ENCODE measurements at places on chromosomes 16 and 17. TPM values are rescaled to one million over a fixed set of nuclear protein-coding genes. Genes with fewer than 3 reads are reported as not detected.
A peak's percentile ranks its signal among the peaks of the same experiment; 100 is the strongest.

GRCh38 chr16:86245351-86245750, 265.0 kb upstream of the FOXF1 start:
- no peak overlapping the region for H3K4me3 ChIP-seq
- H3K4me1 ChIP-seq: no peaks in the 10 kb centered on the region
- DNase-seq: no peak
- H3K27ac ChIP-seq: no peak overlapping the region
- H3K27me3 ChIP-seq: peaks cover 75% of the 10 kb centered on the region
- H3K36me3 ChIP-seq: no peaks in the 10 kb centered on the region

GRCh38 chr16:81693041-81693743, 85.9 kb upstream of the PLCG2 start:
- H3K27me3 ChIP-seq: no peaks in the 10 kb centered on the region
- no peak overlapping the region for H3K4me3 ChIP-seq
- peaks cover 46% of the 10 kb centered on the region for H3K4me1 ChIP-seq
- DNase-seq: no peak
- peaks cover 15% of the 10 kb centered on the region for H3K36me3 ChIP-seq

TMEM114 gene
- total RNA-seq: not detected

DNA sequence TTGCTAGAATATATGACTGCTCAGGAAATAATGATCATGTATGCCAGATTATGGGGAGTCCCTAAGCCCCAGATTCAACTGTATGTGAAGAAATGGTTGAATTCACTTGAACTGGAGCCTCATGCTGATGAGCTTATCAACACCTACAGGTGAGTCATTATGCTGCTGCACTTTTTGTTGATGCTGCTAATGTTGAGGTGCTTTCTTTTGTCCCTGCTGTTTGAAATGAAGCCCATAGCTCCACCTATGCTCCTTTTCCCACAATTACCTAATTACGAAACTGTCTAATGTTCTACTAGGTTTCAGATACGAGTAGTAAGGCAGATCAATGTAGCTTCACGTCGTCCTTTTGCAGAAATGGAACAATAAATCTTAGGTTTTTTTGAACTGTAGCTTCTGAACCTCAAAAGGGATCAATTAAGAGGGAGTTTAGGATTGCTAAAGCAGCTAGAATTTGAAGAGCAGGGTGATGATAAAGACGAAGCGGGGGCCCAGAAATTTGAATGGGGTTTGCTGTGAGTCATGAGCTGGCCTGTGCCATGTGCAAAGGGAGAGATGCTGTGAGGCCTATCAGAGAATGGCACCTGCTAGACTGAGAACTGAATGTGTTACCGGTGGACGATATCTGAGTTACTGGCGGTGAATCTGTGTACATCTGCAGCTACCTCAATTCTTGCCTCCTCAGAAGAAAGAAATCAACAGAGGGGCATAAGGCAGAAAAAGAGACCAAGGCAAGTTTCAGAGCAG, 6.1 kb upstream of the UQCRC2 start:
- DNase-seq: no peak
- no peak overlapping the region for H3K27ac ChIP-seq
- H3K4me1 ChIP-seq: peaks cover 6% of the 10 kb centered on the region
- peaks cover 22% of the 10 kb centered on the region for H3K27me3 ChIP-seq

- peaks cover 4% of the 10 kb centered on the region for H3K36me3 ChIP-seq
- no peaks in the 10 kb centered on the region for H3K27me3 ChIP-seq
- peaks cover 34% of the 10 kb centered on the region for H3K4me1 ChIP-seq
- DNase-seq: peak; percentile 40
Observed at GRCh38 chr16:70703041-70703834, 17.4 kb upstream of the MTSS2 start.

GRCh38 chr17:8941520-8941919, 24.0 kb downstream of the PIK3R5 start:
- H3K4me3 ChIP-seq: no peak overlapping the region
- H3K36me3 ChIP-seq: no peaks in the 10 kb centered on the region
- H3K4me1 ChIP-seq: peaks cover 3% of the 10 kb centered on the region
- H3K27ac ChIP-seq: no peak overlapping the region
- no peak for DNase-seq

LASP1 gene
- total RNA-seq: 94.3 TPM

MYL4 gene
- total RNA-seq: not detected

KRTAP2-4 gene
- not detected for total RNA-seq

- peak overlapping the region; percentile 84 for H3K4me3 ChIP-seq
- H3K27me3 ChIP-seq: no peaks in the 10 kb centered on the region
- no peak overlapping the region for H3K27ac ChIP-seq
- no peaks in the 10 kb centered on the region for H3K36me3 ChIP-seq
- H3K4me1 ChIP-seq: peaks cover 17% of the 10 kb centered on the region
Observed at GRCh38 chr16:30928390-30928789, 5.0 kb downstream of the FBXL19 start.

MMP25 gene
- 0.64 TPM for total RNA-seq

- H3K27me3 ChIP-seq: no peaks in the 10 kb centered on the region
- no peak overlapping the region for H3K27ac ChIP-seq
- peaks cover 8% of the 10 kb centered on the region for H3K4me1 ChIP-seq
- H3K36me3 ChIP-seq: no peaks in the 10 kb centered on the region
Observed at GRCh38 chr16:11225677-11226549, 30.1 kb downstream of the SOCS1 start.

DNA sequence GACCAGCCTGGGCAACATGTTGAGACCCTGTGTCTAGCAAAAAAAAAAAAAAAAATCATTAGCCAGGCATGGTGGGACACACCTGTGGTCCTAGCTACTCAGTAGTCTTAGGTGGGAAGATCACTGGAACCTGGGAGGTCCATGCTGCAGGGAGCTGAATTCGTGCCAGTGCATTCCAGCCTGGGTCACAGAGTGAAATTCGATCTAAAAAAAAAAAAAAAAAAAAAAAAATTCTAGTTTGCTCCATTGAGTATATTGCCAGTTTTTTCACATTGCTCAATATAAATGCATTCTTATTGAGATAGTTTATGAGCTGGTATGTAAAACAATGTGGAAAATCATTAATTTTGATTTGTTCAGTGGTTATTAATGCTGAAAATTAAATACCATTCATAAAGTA, 52.0 kb downstream of the ABHD15 start:
- no peak overlapping the region for H3K4me3 ChIP-seq
- H3K27me3 ChIP-seq: no peaks in the 10 kb centered on the region
- H3K27ac ChIP-seq: no peak overlapping the region
- H3K36me3 ChIP-seq: peaks cover 9% of the 10 kb centered on the region
- DNase-seq: no peak
- no peaks in the 10 kb centered on the region for H3K4me1 ChIP-seq

NTN1 gene
- 10.1 TPM for total RNA-seq

DNA sequence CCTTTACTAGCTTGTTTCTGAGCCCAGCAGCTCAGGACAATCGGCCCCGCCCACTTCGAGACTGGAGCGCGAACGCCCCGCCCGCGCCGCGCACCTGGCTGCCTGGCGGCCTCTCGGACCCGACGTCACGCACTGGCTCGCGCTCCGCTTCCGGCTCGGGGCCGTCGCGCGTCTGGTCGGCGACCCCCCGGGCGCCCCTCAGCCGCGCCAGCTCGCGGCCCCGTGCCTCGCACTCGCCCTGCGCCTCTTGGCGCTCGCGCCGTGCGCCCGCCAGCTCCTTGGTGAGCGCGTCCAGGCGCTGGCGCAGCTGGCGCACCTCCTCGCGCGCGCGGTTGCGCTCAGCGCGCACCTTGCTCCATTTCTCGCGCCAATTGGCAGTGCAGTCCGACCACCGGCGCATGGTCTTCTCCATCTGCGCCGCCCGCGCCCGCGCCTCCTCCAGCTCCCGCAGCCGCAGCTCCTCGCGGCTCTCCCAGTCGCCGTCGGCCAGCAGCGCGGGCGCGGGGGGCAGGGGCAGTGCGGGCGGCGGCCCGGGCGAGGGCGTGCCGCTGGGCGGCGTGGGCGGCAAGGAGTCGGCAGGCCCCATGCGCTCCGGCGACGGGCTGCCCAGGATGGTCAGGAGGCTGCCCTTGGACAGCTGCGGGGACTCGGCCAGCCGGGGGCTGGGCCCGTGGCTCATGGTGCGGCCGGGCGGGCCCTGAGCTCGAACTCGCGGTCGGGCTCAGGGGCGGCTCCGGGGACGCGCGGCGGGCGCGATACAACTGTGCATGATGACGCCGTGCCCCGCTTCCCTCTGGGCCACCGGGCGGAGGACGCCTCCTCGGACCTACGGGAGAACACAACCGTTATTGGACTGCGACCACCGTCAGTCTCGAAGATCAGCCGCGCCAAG, 7.6 kb downstream of the CCDC102A start:
- no peak overlapping the region for H3K4me3 ChIP-seq
- H3K36me3 ChIP-seq: no peaks in the 10 kb centered on the region
- H3K4me1 ChIP-seq: peaks cover 35% of the 10 kb centered on the region
- H3K27me3 ChIP-seq: peaks cover 61% of the 10 kb centered on the region

- no peaks in the 10 kb centered on the region for H3K36me3 ChIP-seq
- DNase-seq: no peak
- no peaks in the 10 kb centered on the region for H3K4me1 ChIP-seq
- H3K4me3 ChIP-seq: no peak overlapping the region
- no peak overlapping the region for H3K27ac ChIP-seq
Observed at GRCh38 chr17:16936536-16937310, 35.2 kb downstream of the TNFRSF13B start.

DNA sequence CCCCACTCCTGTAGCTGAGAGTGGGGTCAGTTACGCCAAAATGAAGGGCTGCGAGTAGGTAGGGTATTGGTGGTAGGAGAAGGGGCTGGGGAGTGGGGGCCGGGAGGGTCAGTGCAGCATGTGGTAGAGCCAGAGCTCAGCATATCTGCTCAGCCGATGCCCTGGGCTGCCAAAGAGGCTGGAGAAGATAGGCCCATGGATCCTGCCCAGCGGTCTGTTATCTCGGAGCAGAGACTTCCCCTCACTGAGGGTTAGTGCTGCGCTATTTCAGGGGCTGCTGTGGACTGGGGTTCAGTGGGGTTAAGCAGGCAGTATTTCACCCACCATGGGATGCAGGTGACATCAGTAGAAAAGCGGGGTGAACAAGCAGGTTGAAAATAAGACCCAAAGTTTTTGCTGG, 19.7 kb downstream of the RHBDL3 start:
- H3K27ac ChIP-seq: no peak overlapping the region
- peaks cover 57% of the 10 kb centered on the region for H3K4me1 ChIP-seq
- H3K4me3 ChIP-seq: no peak overlapping the region
- H3K27me3 ChIP-seq: peaks cover 3% of the 10 kb centered on the region
- no peak for DNase-seq
- no peaks in the 10 kb centered on the region for H3K36me3 ChIP-seq

MPP3 gene
- total RNA-seq: 13.8 TPM

- H3K27ac ChIP-seq: no peak overlapping the region
- no peak for DNase-seq
- peaks cover 17% of the 10 kb centered on the region for H3K27me3 ChIP-seq
- H3K36me3 ChIP-seq: peaks cover 6% of the 10 kb centered on the region
Observed at GRCh38 chr16:66752379-66752778, 970 bp upstream of the DYNC1LI2 start.

GRCh38 chr16:72895951-72896350, 152.0 kb downstream of the ZFHX3 start:
- peaks cover 39% of the 10 kb centered on the region for H3K4me1 ChIP-seq
- no peaks in the 10 kb centered on the region for H3K27me3 ChIP-seq
- no peak for DNase-seq
- no peak overlapping the region for H3K4me3 ChIP-seq
- H3K36me3 ChIP-seq: peaks cover 9% of the 10 kb centered on the region

EPX gene
- not detected for total RNA-seq

DNA sequence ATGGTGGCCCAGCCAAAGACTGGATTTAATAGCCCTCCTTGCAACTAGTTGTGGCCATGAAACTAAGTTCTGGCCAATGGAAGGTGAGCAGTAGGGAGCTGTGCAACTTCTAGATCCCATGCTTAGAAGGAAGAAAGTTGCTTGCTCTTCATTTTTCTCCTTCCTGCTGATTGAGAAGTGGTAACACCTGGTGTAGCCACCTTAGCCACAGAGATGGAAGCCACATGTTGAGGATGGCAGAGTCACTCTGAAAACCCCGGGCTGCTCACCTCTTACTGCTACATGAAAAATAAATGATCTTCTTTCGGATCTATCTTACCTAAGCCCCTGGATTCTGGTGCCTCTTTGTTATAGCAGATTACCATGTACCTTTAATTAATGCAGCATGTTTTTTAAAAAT, 10.3 kb upstream of the ATP5MC1 start:
- H3K36me3 ChIP-seq: no peaks in the 10 kb centered on the region
- H3K4me3 ChIP-seq: no peak overlapping the region
- DNase-seq: no peak
- H3K27ac ChIP-seq: no peak overlapping the region
- peaks cover 3% of the 10 kb centered on the region for H3K27me3 ChIP-seq
- no peaks in the 10 kb centered on the region for H3K4me1 ChIP-seq

DNA sequence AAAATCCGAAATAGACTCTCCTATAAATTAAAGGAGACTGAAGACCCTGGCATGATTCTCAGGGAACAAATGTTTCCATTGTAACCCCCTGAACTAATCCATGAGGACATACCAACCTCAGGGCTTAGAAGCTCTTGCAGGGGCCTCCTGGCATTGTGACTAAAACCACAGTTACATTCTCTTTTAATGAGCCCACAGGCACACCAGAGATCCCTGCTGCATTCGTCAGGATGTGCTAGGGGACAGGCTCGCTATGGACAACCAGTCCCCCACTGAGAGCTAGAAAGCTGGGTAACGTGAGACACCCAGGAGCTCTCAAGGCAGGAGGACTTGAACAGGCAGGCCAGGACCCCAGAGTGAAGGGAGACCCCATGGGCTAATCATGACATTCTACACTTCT, 140.6 kb upstream of the TNRC6C start:
- H3K27ac ChIP-seq: no peak overlapping the region
- DNase-seq: no peak
- H3K4me3 ChIP-seq: no peak overlapping the region
- H3K27me3 ChIP-seq: no peaks in the 10 kb centered on the region

DNA sequence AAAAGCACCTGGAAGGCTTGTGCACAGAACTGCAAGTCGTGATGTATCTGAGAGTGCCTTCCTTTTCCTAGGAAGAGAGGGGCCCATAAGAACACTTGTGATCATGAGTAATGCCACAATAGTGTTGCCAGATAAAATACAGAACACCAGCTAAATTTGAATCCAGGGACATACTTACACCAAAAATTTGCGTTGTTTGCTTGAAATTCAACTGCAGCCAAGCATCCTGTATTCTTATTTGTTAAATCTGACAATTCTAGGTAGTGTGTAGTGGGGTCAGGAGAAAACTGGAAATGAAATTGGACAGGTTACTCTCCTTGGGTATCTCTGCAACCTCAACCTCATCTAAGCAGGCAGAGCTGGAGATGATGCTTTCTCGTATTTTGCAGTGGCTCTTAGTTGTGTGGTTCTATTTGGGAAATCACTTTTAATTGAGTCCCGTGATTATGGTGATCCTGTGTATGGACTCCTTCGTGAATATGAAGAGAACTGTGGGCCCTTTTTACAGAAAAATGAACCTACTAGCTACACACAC, 12.0 kb downstream of the SLC35B1 start:
- H3K27ac ChIP-seq: no peak overlapping the region
- no peak overlapping the region for H3K4me3 ChIP-seq
- peaks cover 18% of the 10 kb centered on the region for H3K27me3 ChIP-seq
- H3K4me1 ChIP-seq: peaks cover 4% of the 10 kb centered on the region

Data from neural crest cell (in vitro differentiated cells).